ENCODE measurements at places on chromosomes 3 and 15. TPM values are rescaled to one million over a fixed set of nuclear protein-coding genes. Genes with fewer than 3 reads are reported as not detected.

The CP gene
- total RNA-seq = 2.2 TPM

The NBEAL2 gene
- total RNA-seq = 11.4 TPM

The IL5RA gene
- 0.17 TPM for total RNA-seq

The WNT5A gene
- total RNA-seq = 4.2 TPM

The SMCO1 gene
- 110 TPM for total RNA-seq

The ANKUB1 gene
- total RNA-seq = not detected

Measured in left ventricle myocardium superior (tissue), 1 donor.